PC-3 (cell line): ENCODE measurements at places on chromosomes 3 and 15. TPM values are rescaled to one million over a fixed set of nuclear protein-coding genes. Genes with fewer than 3 reads are reported as not detected.
A peak's percentile ranks its signal among the peaks of the same experiment; 100 is the strongest.

GRCh38 chr3:34864011-34864410 lies 775.3 kb upstream of the ARPP21 start:
- no peaks in the 10 kb centered on the region for H3K4me1 ChIP-seq
- H3K27me3 ChIP-seq: no peaks in the 10 kb centered on the region
- DNase-seq: no peak
- no peak overlapping the region for H3K27ac ChIP-seq
- no peaks in the 10 kb centered on the region for H3K36me3 ChIP-seq

- no peaks in the 10 kb centered on the region for H3K36me3 ChIP-seq
- no peak for DNase-seq
- no peak overlapping the region for H3K27ac ChIP-seq
Observed at GRCh38 chr3:188832146-188832545, 339.6 kb upstream of the TPRG1 start.

The MCF2L2 gene
- 3.6 and 3.9 TPM in 2 replicates for total RNA-seq

The MUC13 gene
- total RNA-seq: 0.04 TPM in 1 of 2 replicates, not detected in the other

The TRAT1 gene
- total RNA-seq: not detected in 2 replicates

- H3K4me1 ChIP-seq: no peaks in the 10 kb centered on the region
- DNase-seq: peak; percentile 17
- H3K36me3 ChIP-seq: no peaks in the 10 kb centered on the region
- H3K27ac ChIP-seq: no peak overlapping the region
- no peaks in the 10 kb centered on the region for H3K27me3 ChIP-seq
Observed at GRCh38 chr3:94360987-94361386, 298.1 kb downstream of the NSUN3 start.

- H3K27me3 ChIP-seq: no peaks in the 10 kb centered on the region
- no peak for DNase-seq
- H3K27ac ChIP-seq: no peak overlapping the region
- H3K36me3 ChIP-seq: no peaks in the 10 kb centered on the region
- H3K4me3 ChIP-seq: no peak overlapping the region
Observed at GRCh38 chr3:155441026-155441425, 147.5 kb upstream of the STRIT1 start.

The IL17RB gene
- total RNA-seq: 2.3 TPM in 2 replicates

DNA sequence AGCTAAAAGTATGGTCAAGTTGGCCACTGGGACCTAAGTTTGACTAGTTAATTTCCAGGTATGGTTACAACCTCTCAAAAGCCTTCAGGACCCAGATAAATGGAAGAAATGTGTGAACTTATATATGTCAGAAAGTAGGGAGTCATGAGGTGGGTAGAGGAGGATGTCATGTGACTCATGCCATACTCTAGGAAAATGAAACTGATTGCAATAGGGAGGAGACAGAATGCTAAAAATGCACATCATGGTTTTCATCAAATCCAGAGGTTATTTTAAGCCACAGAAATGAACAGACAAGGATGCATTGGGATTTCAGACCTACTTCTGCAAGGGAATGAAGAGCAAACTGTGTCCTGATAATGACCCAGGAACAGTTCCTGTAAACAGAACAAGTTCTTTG lies 310.0 kb downstream of the EDEM1 start:
- H3K27ac ChIP-seq: no peak overlapping the region
- H3K4me3 ChIP-seq: no peak overlapping the region
- H3K4me1 ChIP-seq: no peaks in the 10 kb centered on the region
- no peaks in the 10 kb centered on the region for H3K27me3 ChIP-seq
- H3K36me3 ChIP-seq: no peaks in the 10 kb centered on the region
- no peak for DNase-seq

GRCh38 chr3:192409201-192409837 lies 318.0 kb downstream of the FGF12 start:
- no peak for DNase-seq
- H3K4me3 ChIP-seq: peak overlapping the region; percentile 50
- no peaks in the 10 kb centered on the region for H3K36me3 ChIP-seq
- peaks cover 62% of the 10 kb centered on the region for H3K27me3 ChIP-seq
- no peaks in the 10 kb centered on the region for H3K4me1 ChIP-seq

DNA sequence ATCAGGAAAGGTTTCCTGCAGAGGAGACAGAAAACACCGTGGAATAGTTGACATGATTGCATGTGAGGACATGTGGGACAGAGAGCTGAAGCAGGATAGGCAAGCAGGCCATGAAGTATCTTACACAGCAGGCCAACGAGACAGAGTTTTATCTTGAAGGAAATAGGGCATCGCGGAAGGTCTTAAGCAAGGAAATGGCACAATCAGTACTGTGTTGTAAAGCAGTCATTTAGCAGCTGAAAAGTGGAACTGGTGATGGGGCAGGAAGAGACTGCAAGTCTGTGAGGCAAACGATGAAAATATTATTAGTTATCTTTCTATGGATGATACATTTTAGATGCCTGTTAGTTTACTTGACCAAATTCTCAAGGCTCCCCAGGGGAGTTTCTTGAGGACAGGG lies 535.1 kb downstream of the SOX2 start:
- no peak for DNase-seq
- H3K4me3 ChIP-seq: no peak overlapping the region
- no peaks in the 10 kb centered on the region for H3K36me3 ChIP-seq
- H3K4me1 ChIP-seq: no peaks in the 10 kb centered on the region
- H3K27me3 ChIP-seq: no peaks in the 10 kb centered on the region
- no peak overlapping the region for H3K27ac ChIP-seq

The SERPINI2 gene
- total RNA-seq: not detected in 2 replicates

DNA sequence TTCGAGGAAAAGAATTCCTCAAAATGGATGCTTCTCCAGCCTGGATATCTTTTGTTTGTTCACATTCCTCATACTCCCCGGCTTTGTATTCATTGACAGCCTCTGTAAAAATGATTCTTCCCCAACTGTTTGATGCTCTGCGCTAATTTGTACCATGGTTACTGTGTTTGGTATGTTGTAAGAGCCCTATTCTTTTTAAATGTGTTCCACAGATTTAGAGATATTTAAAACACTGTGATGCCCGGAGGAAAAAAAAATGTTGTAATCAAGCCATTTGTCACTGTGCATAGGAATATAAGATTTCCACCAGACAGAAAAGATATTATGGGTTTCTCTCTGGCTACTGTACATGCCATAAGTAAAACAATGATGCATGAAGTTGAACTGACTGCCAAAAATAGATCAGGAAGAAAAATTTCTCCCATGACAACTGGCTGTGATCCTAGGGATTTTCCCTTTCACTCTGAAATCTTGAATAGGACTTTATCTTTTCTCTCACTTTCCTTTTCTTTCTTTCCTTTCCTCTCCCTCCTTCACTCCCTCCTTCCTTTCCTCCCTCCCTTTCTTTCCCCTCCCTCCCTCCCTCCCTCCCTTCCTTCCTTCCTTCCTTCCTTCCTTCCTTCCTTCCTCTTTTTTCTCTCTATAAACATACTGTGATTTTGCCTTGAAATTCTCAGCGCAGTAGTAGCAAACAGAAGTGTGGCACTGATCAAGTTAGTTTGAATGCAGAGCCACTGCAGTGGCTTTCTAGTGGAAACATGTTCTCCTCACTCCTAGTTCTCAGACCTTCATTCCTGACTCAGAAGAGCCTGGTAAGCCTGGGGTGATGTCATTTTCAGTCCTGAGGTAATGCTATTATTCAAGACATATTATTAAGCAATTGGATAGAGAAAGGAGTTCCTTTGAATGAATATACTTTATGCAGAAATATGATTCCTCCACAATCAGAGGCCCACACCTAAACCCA lies 254.9 kb upstream of the TBL1XR1 start:
- peak; percentile 25 for DNase-seq
- H3K27ac ChIP-seq: no peak overlapping the region
- no peaks in the 10 kb centered on the region for H3K27me3 ChIP-seq
- H3K36me3 ChIP-seq: no peaks in the 10 kb centered on the region
- H3K4me3 ChIP-seq: no peak overlapping the region
- H3K4me1 ChIP-seq: no peaks in the 10 kb centered on the region

GRCh38 chr15:91627473-91628278 lies 225.8 kb upstream of the SLCO3A1 start:
- DNase-seq: no peak
- no peak overlapping the region for H3K4me3 ChIP-seq
- H3K27me3 ChIP-seq: peaks cover 39% of the 10 kb centered on the region
- no peaks in the 10 kb centered on the region for H3K4me1 ChIP-seq

DNA sequence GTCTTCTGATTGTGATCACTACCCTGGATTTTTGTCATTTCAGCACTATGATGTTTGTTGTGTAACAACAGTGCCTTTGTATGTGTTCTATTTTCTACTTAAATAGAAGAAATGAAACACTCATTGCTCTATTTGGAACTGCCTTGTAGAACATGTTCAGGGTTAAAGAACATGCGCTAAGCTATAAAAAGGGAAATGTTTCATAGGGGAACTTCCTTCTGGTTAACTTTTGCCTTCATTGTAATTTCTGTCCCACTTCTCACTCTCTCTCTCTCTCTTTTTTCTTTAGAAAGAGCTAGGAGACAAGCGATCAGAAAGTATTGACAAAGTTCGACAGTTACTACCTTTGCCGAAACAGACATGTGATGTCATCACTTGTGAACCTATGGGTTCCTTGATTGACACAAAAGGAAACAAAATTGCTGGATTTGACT lies at the start of gene P2RY12:
TSS of gene P2RY12 (minus strand) at position 13 of the 434 bp plus-strand sequence. CDS start 45,908 bp downstream, outside the sequence.
- H3K36me3 ChIP-seq: no peaks in the 10 kb centered on the region
- no peaks in the 10 kb centered on the region for H3K27me3 ChIP-seq
- no peak within 1 kb of the TSS for H3K27ac ChIP-seq
- no peaks in the 10 kb centered on the region for H3K4me1 ChIP-seq
- no peak within 1 kb of the TSS for H3K4me3 ChIP-seq

The GAP43 gene
- total RNA-seq: not detected in 2 replicates

DNA sequence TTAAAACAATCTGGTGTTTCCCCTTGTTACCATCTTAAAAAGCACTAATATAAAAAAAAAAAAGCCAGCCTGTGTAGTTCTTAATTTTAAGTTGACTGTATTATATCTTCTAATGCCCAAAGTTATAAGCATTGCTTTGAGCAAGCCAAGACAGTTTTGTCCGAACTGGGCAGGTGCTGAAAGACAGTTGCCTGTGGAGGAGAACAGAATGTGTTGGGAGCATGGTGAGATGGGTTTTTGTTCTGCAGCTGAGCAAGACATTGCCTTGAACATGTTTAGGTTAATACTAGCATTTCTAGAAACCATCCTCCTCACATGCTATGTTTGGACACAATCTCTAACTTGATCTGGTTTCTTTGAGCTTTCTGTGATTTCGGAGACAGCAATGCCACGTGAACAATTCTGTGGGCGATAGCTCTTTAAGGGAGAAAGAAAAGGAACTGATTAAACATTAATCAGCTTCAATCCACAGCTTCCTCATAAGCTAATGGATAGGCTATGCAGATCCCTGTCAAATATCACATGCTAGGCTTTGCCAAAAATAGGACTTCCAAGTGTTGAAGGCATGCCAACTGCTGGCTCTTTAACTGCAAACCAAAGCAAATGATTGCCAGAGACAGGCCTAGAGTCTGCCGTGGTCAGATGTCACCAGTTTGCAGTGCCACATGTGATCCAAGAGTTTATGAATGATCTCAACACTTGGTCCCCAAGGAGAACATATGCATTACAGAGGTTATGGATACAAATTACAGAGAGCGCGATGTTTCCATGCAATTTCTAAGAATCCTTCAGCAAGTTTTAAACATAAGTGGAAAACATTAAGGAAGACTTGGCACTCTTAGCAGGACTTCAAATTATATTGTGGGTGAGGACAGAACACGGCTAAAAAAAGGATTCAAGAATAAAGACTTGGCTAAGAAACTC lies 428.1 kb downstream of the ROBO2 start:
- H3K36me3 ChIP-seq: no peaks in the 10 kb centered on the region
- DNase-seq: no peak
- no peak overlapping the region for H3K27ac ChIP-seq
- H3K4me3 ChIP-seq: no peak overlapping the region
- H3K4me1 ChIP-seq: no peaks in the 10 kb centered on the region
- no peaks in the 10 kb centered on the region for H3K27me3 ChIP-seq
